ENCODE measurements at places on chromosomes 5 and 9.

DNA sequence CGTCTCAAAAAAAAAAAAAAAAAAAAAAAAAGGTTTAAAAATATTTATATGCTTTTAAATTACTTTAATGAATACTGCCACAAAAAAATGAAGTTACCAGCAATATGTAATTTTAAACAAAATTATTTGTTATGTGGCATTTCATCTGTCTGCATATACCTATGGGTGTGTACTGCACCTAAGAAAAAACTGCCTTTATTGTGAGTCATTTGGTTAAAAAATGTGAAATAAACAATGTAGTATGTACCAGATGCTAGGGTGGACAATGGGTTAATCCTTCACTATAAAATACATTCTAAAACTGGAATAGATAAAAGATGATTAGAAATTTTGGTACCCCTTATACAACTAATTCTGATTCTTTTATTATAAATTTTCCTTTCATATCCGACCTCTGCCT is 12.3 kb downstream of the CHD1 start:
- DNase-seq, result no peak

DNA sequence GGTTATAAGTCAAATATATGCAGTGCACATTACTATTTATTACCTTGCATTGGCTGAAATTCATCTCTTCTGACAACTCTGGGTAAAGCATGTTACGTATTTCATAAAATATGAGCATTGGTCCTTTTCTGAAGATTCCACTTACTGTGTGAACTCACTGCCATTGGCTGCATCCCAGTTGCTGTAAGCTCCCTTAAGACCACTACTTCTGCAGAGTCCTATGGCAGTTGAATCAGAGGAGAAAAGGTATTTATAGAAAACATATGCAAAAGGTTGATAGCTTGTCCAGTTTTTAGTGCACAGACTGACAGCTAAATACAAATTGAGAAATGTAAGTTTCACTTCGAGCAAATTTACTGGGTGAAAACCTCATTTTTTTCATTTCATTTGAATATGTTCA is 394.6 kb upstream of the ARRDC3 start:
- no peak for DNase-seq

DNA sequence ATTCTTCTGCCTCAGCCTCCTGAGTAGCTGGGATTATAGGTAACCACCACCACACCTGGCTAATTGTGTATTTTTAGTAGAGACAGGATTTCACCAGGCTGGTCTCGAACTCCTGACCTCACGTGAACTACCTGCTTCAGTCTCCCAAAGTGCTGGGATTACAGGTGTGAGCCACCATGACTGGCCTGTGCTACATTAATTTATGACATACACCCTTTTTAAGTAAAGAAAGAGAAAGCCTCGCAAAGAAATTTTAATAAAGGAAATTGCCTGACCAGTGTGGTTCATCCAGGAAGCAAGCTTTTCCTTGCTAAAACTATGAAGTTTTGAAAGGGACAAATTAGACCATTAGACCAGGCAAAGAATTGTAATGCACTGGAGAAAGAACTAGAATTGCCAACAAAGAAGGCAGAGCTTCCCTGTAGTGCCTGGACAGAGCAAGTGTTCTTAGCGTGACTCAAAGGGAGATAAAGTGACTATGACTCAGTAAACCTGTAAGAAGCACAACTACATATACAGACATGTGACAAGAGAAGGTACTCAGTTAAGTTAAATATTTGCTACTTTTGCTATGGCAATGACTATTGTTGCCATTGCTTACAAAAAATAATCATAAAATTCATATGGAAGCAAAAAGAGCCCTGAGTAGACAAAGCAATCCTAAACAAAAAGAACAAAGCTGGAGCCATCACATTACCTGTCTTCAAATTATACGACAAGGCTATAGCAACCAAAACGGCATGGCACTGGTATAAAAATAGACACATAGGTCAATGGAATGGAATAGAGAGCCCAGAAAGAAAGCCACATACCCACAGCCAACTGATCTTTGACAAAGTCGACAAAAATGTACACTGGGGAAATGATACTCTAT is 54.6 kb downstream of the FYB1 start:
- no peak for DNase-seq

GRCh38 chr9:136459425-136459824 is 19.8 kb upstream of the INPP5E start:
- DNase-seq, result no peak

- DNase-seq, result no peak
These were observed 91.7 kb downstream of the NRG2 start for GRCh38 chr5:139951296-139951924.

DNA sequence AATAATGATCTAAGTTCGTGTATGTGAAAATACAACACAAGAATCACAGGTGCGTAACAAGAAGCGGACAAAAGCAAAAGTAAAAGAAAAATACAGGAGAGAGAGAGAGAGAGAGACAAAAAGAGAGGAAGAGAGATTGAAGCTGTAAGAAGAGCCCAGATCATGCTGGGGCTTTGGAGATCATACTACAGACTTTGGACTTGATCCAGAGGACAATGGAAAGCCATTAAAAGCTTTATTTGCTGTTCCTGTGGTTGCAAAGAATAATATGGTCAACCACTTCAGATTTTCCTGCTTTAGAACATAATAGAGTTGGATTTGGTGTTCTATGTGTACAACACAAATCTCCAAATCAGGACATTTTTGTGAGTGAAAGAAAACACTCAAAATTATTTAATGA is 561.4 kb downstream of the CAAP1 start:
- no peak for DNase-seq

DNA sequence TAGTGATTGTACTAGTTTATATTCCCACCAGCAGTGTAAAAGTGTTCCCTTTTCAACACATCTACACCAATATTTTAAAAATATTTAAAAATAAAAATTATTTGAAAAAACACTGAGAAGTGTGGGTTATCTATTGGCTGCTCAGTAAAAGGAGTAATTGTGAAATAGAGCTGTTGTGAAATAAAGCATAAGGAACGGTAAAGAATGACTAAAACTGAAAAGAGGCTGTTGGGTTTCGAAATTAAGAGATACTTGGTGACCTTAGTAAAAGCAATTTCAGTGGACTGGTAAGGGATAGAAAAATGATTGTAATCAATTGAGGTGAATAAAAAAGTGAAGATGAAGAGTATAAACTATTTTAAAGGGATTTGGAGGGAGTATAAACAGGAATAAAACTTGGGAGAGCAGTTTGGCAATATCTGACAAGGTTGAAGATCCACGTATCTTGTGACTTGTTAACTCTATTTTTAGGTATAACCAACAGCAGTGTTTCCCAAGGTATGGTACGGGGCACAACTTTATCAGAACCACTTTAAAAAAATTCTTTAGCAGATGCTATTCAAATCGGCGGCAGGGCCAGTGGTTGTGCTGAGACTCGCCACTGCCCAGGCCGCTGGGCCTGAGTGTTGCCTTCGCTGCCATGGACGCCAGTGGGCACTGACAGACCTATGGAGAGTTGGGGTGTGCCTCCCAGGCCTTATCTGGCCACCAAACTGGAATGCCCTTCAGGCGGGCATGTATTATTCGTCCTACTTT is 63.3 kb downstream of the TMEM38B start:
- no peak for DNase-seq

GRCh38 chr9:117044241-117044640 is 357.1 kb downstream of the TRIM32 start:
- no peak for DNase-seq

DNA sequence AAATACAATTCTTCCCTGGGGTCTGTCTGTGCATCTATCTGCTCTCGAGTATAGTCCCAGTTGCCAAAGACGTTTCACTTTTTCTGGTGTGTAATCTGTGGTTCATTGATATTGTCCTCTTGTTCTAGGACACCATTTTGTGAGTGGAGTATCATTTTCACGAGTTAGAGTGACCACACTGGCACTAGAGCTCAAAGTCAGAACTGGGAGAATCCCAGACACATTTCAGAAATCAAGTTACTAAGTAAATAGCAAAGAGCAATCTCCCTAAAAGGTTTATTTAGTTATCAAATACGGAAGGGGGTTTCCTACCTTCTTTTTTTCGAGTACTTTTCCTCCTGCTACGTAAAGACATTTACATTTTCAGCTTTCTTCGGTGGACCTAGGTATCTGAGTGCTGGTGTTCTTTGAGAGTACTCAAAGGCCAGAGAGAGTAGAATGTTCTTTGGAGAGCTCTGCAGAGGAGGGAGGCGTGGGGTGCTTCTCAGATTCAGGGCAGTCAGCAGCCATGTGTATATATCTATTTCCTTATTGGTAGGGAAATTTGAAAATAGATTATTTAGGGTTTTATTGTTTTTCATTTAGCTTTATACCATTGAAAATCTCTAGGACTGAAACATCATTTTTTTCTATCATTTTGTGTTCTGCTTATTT is 8.9 kb upstream of the HSPA9 start:
- DNase-seq, result no peak

DNA sequence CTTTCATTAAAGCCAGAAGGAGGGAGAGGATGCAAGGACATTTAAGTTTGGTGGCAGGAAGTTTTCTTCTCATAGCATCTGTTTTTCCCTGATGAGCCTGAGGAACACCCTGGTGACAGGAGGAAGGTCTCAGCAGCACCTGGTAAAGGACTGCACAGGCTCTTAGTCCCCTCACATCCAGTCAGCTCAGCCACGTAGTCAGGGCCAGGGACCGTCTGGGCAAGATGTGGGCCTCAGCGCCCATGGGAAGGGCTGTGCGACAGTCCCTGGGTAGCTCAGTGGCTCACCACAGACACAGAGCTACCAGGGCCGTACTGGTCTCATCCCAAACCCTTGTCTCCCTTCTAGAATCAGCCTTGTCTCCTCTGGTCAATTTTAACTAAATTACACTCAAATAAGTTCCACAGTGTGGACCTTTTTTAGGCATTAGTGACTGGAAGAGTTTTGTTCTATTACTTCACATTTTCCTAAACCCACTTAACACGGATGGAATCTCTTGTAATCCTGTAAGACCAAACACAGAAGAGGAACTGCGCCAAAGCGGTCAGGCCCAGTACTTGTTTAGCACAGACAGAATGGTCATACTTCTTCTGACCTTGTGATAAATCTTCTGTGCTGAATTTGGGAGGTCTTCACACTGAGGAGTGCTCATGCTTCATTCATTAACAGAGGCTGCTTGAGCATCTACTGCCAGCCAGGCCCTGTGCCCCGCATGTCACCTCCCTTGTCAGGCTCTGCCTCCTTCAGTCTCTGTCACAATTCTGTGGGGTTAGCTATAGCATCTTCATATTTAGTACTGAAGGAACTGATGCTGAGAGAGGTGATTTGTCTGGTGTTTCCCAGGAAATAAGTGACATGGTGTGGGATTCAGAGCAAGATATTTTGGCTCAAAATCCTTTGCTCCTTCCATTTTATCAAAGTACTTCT is 91.4 kb downstream of the ANGPTL2 start:
- DNase-seq, result no peak

DNA sequence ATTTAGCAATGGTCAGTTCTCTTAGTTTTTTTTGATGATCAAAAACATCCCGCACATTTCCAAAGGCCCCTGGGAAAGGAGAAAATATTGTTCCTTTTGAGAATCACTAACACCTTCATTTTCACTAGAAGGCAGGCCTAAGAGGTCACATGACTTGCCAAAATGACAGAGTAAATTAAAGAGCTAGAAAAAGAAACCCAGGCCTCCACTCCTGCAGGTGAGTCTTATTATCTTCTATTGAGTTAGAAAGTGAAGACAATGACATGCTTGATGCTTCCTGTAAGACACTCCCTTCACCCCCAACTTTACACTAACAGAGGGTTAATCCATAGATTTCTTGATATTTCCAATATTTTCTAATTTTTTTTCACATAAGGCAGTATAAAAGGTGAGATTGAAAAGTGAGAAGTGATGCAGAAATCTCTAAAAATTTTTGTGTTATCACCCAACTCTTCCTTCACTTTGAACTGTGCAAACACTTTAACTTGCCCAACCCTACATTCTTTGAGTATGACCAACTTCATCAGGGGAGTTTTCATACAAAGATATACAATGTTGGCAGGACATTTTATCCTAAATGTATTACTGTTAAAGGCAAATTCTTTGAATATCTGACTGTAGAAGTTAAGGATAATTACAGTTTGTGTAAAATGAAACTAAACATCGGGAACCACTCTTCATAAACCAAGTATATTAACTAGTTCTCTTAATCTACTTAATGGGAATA is 57.1 kb downstream of the SUB1 start:
- DNase-seq, result no peak

- no peak for DNase-seq
These were observed 876 bp downstream of the CAAP1 start for GRCh38 chr9:26891726-26892125.

GRCh38 chr9:130129432-130130061 is 42.7 kb upstream of the NCS1 start:
- no peak for DNase-seq

GRCh38 chr5:76082772-76083554 is at the start of gene SV2C:
SV2C (plus strand) TSS chr5:76083383; CDS start chr5:76131751, 48,368 bp downstream.
- DNase-seq, result no peak

- no peak for DNase-seq
These were observed 38.1 kb downstream of the FBXO10 start for GRCh38 chr9:37538099-37538498.

DNA sequence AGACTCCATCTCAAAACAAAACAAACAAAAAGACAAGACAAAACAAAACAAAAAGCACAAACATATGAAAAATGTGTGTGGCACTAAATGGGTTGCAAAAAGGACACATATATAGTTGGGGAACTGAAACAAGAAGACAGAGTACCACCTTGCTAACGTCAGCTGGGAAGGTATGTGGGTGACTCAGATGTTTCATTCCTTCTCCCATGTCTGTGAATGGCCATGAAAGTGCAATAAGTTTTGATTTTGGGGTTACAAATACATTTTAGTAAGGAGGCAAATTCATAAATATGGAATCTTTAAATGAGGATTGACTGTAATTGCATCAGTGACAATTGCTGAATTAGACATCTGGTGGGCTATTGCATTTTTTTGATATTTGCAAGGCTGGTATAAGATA is 81.6 kb upstream of the KLF4 start:
- no peak for DNase-seq

DNA sequence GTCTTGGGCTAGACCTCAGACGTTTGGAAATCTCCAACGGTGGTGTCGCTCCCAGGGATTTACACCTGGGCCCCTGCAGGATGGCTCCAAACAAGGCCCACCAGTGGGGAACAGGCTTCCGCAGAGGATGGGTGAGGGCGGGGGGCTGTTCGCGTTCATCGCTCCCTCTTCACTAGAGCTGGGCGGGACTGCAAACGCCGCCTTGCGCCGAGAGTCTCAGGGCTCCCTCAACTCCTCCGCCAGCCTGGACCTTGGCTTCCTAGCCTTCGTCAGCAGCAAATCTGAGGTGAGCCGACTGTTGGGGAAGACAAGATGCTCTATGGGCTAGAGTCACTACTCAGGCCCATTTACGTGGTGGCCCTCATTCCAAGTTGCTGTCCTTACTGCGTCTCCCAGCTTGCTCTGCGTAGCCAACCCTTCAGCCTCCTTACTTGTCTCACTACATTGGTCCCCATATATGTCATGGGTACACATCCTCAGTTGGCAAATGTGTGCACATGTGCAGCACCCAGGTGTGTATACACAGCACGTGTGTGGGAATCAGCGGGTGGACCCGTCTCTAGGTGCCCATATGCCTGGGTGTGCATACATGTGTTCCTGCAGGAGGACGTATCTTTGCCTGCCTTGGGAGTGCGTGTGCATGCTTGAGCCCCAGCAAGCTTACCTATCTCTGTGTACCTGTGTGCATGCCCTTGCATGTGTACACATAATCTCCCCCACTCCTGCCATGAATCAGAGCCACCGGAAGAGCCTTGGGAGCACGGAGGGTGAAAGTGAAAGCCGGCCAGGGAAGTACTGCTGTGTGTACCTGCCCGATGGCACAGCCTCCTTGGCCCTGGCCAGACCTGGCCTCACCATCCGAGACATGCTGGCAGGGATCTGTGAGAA is 10.5 kb downstream of the RGS14 start:
- no peak for DNase-seq

GRCh38 chr9:134641990-134642384 is 384 bp downstream of the COL5A1 start:
- no peak for DNase-seq

- no peak for DNase-seq
These were observed 26.4 kb upstream of the UGT3A1 start for GRCh38 chr5:36017622-36018021.

Measured in NCI-H1694 treated with DMSO at 0.1 percent for 48 hours (cell line).